ENCODE measurements at places on chromosomes 2 and 18.

DNA sequence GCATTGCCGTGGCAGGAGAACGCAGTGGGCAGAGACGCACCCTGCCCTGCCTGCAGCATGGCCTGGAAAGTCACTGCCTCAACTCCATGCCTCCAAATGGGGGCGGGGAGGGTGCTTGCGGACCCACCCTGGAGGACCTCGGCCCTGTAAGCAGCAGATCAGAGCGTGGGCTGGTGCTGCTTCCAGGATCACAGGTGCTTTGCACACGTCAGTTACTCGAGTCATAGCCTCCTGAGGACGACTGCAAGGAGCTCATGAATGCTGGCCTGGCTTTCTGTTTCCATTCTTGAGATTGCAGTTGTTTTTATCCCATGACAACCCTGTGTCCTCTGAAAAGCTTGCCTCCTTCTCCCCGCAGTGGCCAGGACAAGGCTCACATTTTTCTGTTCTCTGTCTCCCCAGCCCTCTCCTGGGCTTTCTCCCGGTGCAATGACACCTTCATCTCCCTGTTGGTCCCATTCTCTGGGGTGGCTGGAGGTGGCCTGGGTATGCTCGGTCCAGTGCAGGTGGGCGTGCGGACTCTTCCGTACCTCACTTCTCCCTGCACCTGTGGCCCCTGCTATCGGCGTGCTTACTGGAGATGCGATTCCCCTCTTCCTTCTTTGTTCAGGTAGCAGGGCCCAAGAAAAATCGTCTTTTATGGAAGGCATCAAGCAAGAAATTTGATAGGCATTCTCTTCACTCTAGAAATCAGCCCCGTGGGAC lies 208.0 kb downstream of the GBX2 start:
- no peak for DNase-seq

GRCh38 chr2:20916604-20917286 lies 93.8 kb upstream of the LDAH start:
- DNase-seq, result no peak

DNA sequence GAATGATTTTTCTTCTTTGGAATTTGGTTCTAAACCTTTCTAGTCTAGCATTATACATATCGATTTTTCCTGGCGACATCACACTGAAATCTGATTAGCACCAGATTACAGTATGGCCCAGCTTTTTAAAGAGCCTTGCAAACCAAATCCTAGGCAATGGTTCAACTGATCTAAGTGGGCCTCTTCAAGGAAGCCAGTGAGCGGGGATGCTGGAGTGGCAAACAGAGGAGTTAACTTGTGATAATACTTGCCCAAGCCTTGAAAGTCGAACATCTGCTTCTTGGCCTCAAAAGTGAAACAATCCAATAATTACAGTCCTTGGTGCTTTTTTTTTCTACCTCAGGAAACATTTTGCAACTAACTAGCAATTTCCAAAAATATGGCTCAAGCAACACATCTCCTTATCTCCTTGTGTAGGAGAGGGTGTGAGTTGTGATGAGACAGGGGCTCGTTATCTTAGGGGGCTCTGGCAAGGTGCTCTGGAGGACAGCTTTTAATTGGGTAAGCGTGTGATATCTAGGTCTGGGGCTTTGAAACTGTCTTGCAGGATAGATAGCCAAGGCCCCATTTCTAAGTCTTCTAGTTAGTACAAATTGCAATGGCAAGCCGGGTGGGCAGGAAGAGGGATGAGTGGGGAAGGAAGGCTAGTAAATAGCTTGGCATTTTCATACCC lies 240.2 kb upstream of the CCDC68 start:
- DNase-seq, result no peak

GRCh38 chr2:96693286-96694200 lies 46.3 kb downstream of the LMAN2L start:
- DNase-seq, result no peak

DNA sequence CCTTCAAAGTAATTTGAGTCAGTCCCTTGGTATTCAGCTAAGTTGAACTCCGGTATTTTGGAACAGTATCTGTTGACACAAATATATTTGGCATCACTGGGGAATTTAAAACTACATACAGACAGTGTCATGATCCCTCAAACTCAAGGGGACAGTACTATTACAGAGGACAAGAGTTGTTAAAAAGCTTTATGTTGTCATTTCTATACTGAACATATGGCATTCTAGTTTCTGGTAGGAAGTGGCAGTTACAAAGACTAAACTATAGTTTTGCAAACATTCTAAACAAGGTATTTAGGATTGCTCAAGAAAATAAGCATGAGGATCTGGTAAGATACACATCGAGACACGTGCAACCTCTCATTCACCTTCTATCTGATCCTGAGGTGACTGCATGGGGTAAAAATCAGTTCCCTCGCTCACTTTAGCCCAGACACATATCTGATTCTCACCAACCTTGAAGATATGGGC lies 16.6 kb upstream of the CCNYL1 start:
- no peak for DNase-seq

GRCh38 chr2:84939426-84940087 lies 31.4 kb upstream of the KCMF1 start:
- DNase-seq, result peak; percentile 63

GRCh38 chr2:150211164-150211631 lies 276.3 kb downstream of the RND3 start:
- DNase-seq, result no peak

GRCh38 chr2:118272391-118272790 lies 184.1 kb downstream of the INSIG2 start:
- no peak for DNase-seq

DNA sequence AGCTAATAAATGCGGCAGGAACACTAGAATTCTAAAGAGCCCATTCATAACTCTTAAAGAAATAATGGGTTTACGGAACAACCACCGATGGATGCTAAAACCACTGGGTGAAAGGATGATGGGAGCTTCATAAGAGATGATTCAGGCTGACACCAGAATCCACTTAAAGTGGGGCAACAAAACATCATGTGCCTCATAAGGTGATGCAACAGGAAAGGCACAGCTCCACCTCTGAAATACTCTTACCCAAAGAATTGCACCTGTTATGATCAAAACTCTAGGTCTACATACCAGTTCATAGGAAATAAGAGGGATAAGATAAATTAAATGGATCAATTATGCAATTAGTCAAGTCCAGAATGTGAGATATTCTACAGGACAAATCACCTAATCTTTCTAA lies 131.4 kb downstream of the DHRS9 start:
- DNase-seq, result no peak

DNA sequence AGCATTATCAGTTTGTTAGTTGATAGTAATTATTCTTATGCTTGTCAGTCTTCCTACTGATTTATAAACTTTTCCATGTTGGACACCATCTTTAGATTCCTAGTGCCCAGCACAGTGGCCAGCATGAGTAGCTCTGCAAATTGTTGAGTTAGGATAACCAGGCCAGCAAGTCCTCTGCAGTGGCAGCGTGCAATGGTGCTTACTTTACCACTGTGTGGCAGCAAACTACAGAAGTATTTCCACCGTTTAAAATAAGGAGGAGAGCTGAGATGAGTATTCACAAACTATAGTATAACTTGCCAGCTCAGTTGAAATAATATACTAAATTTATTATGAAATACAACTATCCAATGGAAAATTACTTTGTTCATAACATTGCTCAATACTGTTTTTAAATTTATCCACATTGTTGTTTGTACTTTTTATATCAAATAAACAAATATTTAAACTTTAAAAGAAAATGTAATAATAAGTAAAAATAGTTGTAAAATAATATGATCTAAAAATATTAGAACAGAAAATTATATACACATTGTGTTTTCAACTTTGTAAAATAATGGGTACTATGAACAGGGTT lies 9.3 kb upstream of the THADA start:
- no peak for DNase-seq

GRCh38 chr2:144467502-144468137 lies 52.3 kb downstream of the ZEB2 start:
- no peak for DNase-seq

DNA sequence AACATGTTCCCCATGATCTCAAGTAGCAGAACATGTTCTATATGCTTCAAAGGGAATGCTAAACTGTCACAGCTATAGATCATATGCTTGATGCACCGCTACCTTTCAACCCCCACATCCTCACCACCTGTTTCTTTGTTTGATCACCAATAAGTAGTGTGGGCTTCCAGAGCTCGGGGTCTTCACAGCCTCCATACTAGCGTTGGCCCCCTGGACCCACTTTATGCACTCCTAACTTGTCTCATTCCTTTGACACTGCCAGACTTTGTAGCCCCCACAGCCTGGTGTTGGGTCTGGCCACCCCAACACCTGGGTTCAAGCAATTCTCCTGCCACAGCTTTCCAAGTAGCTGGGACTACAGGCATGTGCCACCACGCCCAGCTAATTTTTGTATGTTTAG lies 11.6 kb upstream of the RBM44 start:
- no peak for DNase-seq

DNA sequence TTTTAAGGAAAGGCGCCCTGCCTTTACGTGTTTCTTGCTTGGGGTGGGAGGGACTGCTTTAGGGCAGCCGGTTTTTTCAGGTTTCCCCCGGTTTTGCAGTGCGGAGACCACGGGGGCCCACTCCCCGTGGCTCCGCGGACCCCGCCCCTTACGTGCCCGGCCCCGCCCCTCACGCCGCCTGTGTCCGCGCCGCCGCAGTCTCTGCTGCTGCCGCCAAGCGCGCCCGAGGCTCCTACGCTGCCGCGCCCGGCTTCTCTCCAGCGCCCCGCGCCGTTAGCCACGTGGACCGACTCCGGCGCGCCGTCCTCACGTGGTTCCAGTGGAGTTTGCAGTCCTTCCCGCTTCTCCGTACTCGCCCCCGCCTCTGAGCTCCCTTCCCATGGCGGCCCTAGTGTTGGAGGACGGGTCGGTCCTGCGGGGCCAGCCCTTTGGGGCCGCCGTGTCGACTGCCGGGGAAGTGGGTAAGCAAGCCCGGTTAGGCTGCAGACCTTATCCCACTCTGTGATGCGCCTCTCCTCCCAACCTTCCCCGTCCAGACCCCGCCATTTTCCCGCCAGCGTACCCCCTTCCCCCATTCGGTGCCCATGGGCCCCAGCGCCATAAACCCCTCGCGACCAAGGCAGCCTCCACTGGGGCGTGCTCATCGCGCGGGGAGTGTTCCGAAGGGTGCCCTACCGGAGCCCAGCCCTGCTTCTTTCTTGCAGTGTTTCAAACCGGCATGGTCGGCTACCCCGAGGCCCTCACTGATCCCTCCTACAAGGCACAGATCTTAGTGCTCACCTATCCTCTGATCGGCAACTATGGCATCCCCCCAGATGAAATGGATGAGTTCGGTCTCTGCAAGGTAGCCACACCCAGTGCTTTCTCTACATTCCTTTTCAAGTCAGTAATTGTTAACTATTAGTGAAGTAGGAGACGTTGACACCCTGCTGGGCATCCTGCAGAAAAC lies at the start of gene CAD:
TSS of gene CAD (plus strand) at position 197 of the 949 bp plus-strand sequence. CDS start at position 380, 183 bp downstream.
- peak; percentile 85 for DNase-seq

GRCh38 chr18:53534695-53535094 lies 689.8 kb downstream of the MBD2 start:
- DNase-seq, result no peak

GRCh38 chr2:10350761-10351160 lies 48.1 kb downstream of the HPCAL1 start:
- no peak for DNase-seq

DNA sequence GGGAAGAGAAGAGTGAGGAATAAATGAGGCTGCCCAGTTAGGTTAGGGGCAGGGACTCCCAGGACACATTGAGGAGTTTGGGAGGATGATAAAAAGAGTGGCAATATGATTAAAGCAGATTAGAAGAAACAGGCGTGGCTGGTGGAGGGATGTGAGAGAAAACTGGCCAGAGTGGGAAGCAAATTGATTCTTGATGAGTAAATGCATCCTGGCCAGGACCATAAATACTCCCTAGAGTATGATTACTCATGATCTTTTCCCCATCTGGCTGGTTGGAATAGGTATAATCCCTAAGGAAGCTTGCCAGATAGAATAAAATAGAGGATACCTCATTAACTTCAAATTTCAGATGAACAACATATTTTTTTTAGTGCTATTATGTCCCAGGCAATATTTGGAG lies 21.5 kb upstream of the DAW1 start:
- DNase-seq, result no peak

DNA sequence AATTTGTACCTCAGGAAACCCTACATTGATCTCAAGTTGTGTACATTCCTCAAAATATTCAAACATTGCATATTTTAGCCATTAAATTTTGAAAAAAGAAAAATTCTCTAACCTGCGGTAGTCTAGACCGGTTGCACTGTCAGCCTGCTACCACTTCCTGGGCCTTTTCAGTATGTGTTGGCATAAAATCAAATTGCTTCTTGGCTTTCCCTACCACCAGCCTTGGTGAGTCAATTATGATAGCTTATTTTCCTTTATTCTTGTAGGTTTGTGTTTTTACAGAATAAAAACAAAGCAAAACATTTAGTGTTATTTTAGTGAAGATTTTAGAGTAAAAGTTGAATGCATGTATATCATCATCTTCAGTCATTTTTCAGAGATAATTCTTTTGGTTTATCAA lies 61.2 kb downstream of the FAM171B start:
- DNase-seq, result no peak

- no peak for DNase-seq
Observed at GRCh38 chr2:119638685-119639554, 40.1 kb upstream of the TMEM177 start.

DNA sequence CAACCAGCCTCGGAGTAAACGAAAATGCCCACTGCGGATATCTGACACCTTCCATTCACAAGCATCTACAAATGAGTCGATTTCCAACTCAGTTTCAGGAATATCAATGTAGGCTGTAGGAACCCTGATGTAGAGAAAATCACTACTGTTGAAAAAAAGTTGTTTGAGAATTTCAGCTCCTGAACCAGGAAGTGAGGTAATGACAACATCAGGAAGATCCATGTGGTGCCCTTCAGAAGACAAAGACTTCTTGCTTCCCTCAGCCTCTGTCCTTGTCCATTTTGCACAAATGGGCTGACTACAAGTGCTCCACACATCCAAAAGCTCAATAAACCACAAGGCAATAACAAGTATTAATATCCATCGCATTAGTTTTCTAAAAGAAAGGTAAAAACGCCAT lies 4.7 kb downstream of the DSEL start:
- DNase-seq, result no peak

DNA sequence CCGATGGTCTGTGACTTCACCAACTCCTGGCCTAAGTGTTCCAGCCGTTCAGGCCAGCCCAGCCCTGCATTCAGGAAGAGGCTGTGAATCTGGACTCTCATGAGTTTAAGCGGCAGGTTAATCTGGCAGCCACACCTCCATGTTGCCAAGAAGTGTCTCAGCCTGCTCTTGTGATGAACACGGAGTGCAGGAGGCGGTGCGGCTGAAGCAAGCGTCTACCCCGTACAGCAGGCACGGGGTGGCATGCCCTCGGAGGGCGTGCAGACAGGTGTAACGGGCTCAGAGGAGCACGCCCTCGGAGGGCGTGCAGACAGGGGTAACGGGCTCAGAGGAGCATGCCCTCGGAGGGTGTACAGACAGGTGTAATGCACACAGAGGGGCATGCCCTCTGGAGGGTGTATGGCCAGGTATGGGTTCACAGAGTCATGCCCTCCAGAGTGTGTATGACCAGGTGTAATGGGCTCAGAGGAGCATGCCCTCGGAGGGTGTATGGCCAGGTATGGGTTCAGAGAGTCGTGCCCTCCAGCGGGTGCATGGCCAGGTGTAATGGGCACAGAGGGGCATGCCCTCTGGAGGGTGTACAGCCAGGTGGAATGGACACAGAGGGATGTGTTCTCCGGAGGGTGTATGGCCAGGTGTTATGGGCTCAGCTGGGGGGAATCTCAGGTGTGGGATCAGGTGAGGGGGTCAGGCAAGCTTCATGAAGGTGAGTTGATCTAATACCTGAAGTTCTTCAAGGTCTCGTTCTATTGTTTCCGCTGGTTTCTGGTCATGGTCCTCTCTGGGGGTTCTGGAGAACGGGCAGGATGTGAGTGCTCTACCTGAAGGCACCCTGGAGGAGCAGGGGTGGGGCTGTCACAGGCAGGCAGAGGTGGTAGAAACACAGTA lies 22.6 kb downstream of the CROCC2 start:
- no peak for DNase-seq
